T-helper 17 cell (primary cell): ENCODE measurements at places on chromosomes 1 and 21.

- no peak for DNase-seq
Observed at GRCh38 chr1:186618401-186619170, 61.6 kb downstream of the PTGS2 start.

- no peak for DNase-seq
Observed at GRCh38 chr1:204709021-204709420, 23.5 kb upstream of the LRRN2 start.

GRCh38 chr1:25338986-25339385 lies 852 bp downstream of the TMEM50A start:
- no peak for DNase-seq

DNA sequence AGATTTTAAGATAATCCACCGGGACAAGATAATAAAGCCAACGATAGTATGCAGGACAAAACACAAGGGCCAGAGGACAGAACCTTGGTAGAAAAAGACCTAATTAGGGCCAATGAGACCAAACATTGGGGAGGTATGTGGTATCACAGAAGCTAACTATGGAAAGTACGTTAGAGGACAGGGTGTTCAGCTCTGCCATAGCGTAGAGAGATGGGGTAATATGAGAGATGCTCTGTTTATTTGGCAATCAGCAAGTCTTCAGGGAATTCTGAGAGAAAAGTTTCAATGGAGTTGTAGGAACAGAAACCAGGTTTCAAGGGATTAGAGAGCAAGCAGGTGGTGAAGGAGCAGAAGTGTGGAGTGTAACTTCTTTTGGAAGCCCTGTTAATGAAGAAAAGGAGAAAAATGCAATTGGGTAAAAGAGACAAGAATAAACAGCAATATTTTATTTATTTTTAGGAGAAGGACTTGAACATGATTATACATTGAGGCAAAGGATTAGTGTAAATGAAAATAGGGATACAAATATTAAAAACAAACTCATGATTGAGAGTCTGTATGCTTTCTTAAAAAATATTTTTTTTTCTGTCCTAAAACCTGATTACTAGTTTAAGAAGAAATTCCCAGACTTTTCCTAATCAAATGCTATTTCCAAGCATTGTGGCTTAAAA lies 24.0 kb downstream of the EEIG2 start:
- DNase-seq: no peak

DNA sequence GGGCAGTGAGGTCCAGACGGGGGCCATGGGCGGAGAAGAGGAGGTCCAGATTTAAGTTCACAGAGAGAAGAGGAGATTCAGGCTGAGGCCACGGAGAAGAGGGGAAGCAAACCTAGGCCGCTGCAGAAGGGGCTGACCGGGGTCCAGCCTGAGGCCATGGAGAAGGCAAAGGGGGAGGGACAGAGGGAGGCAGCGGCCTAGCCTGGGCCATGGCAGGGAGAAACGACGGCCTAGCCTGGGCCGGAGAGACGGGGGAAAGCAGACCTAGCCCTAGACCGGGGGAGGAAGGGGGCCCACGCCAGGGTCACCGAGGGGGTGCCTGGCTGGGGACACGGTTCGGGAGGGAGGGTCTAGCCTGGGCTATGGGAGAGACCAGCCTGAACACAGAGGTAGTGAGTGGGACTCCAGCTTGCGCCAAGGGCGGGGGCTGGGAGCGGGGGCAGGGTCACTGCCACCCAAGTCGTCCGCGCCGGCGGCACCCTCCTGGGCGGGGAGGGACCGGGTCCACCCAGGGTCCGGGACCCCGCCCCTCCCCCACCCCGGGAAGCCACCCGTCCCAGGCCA lies 459 bp downstream of the CAPZB start:
- no peak for DNase-seq

- no peak for DNase-seq
Observed at GRCh38 chr1:20329793-20330542, 39.3 kb downstream of the VWA5B1 start.

DNA sequence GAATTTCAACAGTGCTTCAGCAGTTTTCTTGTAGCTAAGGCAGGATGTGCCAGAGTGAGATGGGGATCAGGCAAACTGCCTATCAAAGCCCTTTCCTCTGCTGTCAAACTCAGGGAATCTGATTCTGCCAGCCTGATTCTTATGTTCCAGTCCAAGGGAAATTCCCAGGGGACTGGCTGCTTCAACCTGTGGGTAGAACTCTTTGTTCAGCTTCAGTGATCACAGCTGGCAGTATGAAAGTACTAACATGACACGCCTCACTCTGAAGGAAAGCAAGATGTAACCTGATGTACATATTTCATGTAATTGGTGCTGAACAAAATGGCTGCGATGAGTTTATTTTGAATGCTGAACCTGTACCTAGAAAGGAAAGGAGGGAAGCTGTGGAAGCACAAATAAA lies 40.1 kb upstream of the SLC5A9 start:
- DNase-seq: no peak

DNA sequence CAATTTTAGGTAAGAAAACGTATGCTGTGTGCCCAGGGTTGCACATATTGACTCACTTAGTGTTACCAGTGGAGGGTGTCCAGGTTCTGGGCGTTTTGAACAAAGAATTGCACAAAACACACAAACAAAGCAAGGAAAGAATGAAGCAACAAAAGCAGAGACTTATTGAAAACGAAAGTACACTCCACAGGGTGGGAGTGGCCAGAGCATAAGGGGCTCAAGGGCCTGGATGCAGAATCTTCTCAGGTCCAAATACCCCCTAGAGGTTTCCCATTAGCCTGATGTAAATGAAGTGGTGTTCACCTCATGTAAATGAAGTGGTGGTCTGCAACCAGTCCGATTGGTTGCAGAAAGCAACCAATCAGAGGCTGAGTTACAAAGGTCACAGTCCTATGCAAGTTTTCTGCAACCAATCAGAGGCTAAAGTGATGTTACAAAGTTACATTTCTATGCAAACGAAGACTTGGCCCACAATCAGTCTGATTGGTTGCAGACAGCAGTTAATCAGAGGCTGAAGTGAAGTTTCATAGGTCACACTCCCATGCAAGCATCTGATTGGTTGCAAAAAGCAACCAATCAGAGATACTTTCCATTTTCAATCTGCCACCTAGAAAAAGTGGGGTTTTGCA lies 228.3 kb downstream of the ST6GALNAC3 start:
- no peak for DNase-seq

DNA sequence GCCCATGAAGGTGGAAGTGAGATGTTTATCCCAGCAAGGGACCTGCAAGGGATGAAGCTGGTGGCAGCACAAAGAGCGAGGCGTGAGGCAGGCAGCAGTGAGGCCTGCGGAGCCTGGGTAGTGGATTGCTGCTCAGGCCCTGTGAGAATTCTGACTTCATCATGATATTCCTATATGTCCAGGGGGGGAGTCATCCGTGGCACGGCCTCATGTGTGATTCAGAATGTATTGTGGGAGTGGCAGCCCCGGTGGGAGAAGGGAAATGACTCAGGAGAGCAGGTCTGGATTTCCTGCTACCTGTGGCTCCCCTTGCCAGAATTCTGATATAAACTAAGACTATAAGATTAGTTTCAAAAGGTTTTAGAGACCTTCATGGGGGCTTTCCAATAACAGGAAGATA lies 240.9 kb downstream of the CAMTA1 start:
- no peak for DNase-seq

DNA sequence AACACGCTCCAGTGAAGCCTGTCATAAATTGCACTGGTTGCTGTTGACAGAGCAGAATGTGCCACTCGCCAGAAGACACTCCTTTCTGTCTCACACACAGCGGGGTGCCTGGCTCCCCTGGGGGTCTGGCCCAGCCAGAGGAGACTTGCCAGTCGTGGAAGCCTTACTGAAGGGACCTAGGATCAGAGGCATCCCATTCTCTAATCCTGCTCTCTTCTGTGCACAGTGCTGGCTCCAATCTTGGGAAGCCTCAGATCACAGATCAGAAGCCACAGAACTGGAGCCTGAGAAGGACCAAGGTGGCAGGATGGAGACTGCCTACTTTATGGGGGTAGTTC lies 1.4 kb downstream of the SLC9A1 start:
- no peak for DNase-seq
